Left ventricle myocardium inferior (tissue), 1 donor: ENCODE measurements at places on chromosomes 11 and 22. TPM values are rescaled to one million over a fixed set of nuclear protein-coding genes. Genes with fewer than 3 reads are reported as not detected.

OR8K1 gene
- not detected for total RNA-seq

UBE2L3 gene
- 54.5 TPM for total RNA-seq

- no peak for DNase-seq
- H3K4me3 ChIP-seq = no peak overlapping the region
- no peaks in the 10 kb centered on the region for H3K36me3 ChIP-seq
- no peaks in the 10 kb centered on the region for H3K4me1 ChIP-seq
These were observed 769.1 kb upstream of the LUZP2 start for GRCh38 chr11:23727794-23728193.

OR2D2 gene
- not detected for total RNA-seq

OSBP2 gene
- 22.2 TPM for total RNA-seq

TP53I11 gene
- 39.4 TPM for total RNA-seq

DNA sequence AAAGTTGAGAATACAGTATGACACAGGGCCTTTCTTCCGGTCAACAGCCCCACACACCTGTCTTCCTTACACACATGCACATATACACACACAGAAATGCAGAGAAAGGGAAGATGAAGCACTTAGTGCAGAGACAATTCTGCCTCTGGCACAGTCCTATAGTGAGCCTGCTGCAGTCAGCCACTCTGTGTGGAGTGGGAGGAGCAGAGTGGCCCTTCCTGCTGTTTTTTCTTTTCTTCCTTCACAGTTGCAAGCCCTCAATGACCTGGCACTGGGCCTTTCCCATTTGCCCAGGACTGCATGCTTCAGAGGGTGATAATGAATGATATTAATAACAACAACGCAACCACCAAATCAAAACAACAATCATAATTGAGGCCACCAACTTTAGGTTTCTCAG is 527.0 kb upstream of the B3GAT1 start:
- no peak overlapping the region for H3K4me3 ChIP-seq
- peaks cover 20% of the 10 kb centered on the region for H3K27me3 ChIP-seq
- H3K4me1 ChIP-seq = peaks cover 14% of the 10 kb centered on the region

- DNase-seq = no peak
- H3K4me3 ChIP-seq = peak within 1 kb of the TSS; percentile 89
- no peaks in the 10 kb centered on the region for H3K27me3 ChIP-seq
- H3K27ac ChIP-seq = peak within 1 kb of the TSS; percentile 98
- peaks cover 45% of the 10 kb centered on the region for H3K4me1 ChIP-seq
These were observed at the start of gene SRSF8 for GRCh38 chr11:95066716-95067038. SRSF8 (plus strand) TSS chr11:95066919; CDS start chr11:95067227, 308 bp downstream.

DNA sequence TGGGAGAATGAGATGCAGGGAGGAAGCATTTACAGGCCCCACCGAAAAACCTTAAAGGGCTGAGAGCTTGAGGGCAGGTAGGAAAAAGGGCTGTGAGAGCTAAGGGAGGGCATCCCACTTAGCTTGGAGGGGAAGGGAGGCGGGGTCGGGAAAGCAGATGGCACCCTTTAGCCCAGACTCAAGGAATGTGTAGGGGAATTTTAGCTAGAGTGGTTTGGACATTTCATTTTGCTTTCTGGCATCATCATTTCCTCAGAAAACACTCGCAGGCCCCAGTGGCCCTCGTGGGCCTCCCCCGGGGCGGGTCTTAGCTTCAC is 846 bp upstream of the STIM1 start:
- no peak for DNase-seq
- H3K27ac ChIP-seq = peak overlapping the region; percentile 96
- H3K36me3 ChIP-seq = no peaks in the 10 kb centered on the region
- H3K4me3 ChIP-seq = peak overlapping the region; percentile 92
- H3K27me3 ChIP-seq = peaks cover 24% of the 10 kb centered on the region

DNA sequence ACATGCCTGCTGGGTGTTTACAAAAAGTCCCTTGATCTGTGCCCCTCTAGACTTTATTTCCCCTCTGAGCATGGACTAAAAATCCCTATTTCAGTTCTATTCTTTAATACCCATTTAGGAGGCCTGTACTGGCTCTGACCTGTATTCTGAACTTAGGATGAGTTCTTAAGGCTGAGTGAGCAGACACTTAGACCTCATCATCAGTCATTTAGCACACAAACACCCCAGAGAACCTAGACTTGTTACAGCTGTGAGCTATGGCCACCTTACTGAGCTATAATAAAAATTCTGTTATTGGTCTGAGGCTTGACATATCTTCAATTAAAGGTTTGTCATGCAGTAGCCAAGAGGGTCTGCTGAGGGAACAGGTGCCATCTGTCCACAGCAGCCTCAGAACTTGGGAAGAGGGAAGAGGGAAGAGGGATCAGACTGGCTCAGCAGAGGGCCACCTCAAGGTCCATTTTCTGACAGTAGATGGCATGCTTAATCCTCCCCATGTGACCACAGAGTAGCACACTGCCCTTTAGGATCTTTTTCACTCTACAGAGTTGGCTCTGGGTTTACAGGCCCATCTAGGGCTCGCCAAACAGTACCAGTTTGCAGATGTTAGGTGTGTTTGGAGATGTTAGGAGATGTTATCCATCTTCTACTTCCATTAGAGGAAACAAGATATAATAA is 30.2 kb upstream of the RRM1 start:
- H3K4me3 ChIP-seq = no peak overlapping the region
- no peak overlapping the region for H3K27ac ChIP-seq
- no peak for DNase-seq
- peaks cover 15% of the 10 kb centered on the region for H3K36me3 ChIP-seq
- peaks cover 35% of the 10 kb centered on the region for H3K4me1 ChIP-seq

OR52I1 gene
- total RNA-seq = not detected

- no peaks in the 10 kb centered on the region for H3K36me3 ChIP-seq
- no peaks in the 10 kb centered on the region for H3K27me3 ChIP-seq
- H3K27ac ChIP-seq = peak overlapping the region; percentile 99
- peaks cover 78% of the 10 kb centered on the region for H3K4me1 ChIP-seq
- DNase-seq = peak; percentile 62
- peak overlapping the region; percentile 100 for H3K4me3 ChIP-seq
These were observed 1.6 kb downstream of the CD81 start for GRCh38 chr11:2378527-2379210.

- no peaks in the 10 kb centered on the region for H3K36me3 ChIP-seq
- peaks cover 37% of the 10 kb centered on the region for H3K4me1 ChIP-seq
- no peak for DNase-seq
- H3K27me3 ChIP-seq = no peaks in the 10 kb centered on the region
These were observed 152.5 kb downstream of the CCDC34 start for GRCh38 chr11:27210531-27210930.

- peaks cover 40% of the 10 kb centered on the region for H3K36me3 ChIP-seq
- H3K27ac ChIP-seq = no peak overlapping the region
- peaks cover 19% of the 10 kb centered on the region for H3K4me1 ChIP-seq
These were observed 96.9 kb downstream of the MTMR3 start for GRCh38 chr22:29979777-29980321.

GGT5 gene
- total RNA-seq = 21.1 TPM

FXYD6 gene
- total RNA-seq = 30.2 TPM

MUC5B gene
- total RNA-seq = not detected

NXPE1 gene
- total RNA-seq = not detected

CARD18 gene
- total RNA-seq = 0.63 TPM

GLYATL1 gene
- total RNA-seq = not detected

EHF gene
- 1.6 TPM for total RNA-seq

MAP6 gene
- total RNA-seq = 5.7 TPM

DNA sequence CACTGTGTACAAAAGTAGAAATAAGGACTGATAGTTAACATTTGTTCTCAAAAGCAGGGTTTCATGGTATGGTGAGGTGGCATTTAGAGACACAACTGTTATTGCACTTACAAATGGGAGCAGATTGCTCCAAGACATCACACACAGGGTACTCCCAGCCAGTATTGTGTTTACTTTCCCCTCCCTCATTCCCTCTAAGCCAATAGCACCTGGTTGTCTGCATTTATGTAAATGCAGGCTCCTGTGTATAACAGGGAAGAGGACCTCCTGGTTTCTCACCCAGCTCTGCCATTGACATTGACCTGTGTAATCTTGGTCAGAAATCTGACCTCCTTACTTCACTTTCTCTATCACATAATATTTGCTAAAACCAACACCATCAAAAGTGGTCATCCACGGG is 154.4 kb downstream of the NAV2 start:
- no peak overlapping the region for H3K4me3 ChIP-seq
- no peaks in the 10 kb centered on the region for H3K36me3 ChIP-seq
- peaks cover 75% of the 10 kb centered on the region for H3K4me1 ChIP-seq
- no peaks in the 10 kb centered on the region for H3K27me3 ChIP-seq

GRCh38 chr11:37506531-37506930 is 908.5 kb upstream of the RAG2 start:
- no peak overlapping the region for H3K27ac ChIP-seq
- H3K27me3 ChIP-seq = no peaks in the 10 kb centered on the region
- H3K4me1 ChIP-seq = no peaks in the 10 kb centered on the region
- no peak overlapping the region for H3K4me3 ChIP-seq

DNA sequence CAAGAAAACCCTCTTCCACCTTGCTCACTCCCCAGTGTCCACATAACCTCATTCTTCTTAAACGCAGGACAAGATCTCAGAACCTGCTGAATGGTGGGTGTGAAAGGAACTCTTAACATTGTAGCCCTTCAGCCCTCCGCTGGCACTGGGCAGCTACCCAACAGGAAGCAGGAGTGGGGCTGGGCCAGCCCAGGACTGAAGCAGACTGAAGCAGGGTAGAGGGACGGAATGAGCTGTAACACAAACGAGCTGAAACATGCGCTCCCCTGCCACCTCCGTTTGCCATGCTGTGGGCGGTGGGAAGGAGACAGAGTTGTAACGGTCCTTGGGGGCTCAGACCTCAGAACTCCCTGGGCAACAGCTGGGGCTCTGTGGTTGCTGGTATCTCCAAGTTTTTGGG is 23.6 kb downstream of the NPAT start:
- peaks cover 14% of the 10 kb centered on the region for H3K4me1 ChIP-seq
- no peak overlapping the region for H3K27ac ChIP-seq
- H3K36me3 ChIP-seq = peaks cover 28% of the 10 kb centered on the region
- no peak overlapping the region for H3K4me3 ChIP-seq

GRCh38 chr11:86717817-86718501 is 45.5 kb upstream of the ME3 start:
- H3K36me3 ChIP-seq = no peaks in the 10 kb centered on the region
- DNase-seq = no peak

GRCh38 chr22:22865311-22866072 is 22.1 kb upstream of the IGLL5 start:
- peaks cover 11% of the 10 kb centered on the region for H3K4me1 ChIP-seq
- no peaks in the 10 kb centered on the region for H3K36me3 ChIP-seq
- DNase-seq = no peak

DNA sequence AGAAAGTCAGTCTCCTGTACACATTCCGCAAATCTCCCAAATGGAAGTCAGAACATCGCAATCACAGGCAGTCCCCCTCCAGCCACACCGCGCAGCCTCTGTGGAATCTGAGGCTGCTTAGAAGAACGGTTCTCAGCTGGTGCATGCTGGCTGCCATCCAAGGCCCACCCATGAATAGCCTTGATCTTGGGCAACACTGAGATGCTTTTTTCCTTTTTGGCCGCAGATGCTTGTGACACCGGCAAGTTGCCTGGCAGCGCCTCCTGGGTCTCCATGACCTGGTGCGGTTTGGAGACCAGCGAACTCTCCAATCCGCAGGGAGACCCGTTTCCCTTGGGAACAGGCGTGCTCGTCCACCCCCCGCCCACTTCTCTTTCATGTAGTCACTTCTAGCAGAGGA is 26.3 kb upstream of the PHF21B start:
- peaks cover 84% of the 10 kb centered on the region for H3K27me3 ChIP-seq
- H3K4me1 ChIP-seq = no peaks in the 10 kb centered on the region
- DNase-seq = no peak
- no peak overlapping the region for H3K4me3 ChIP-seq
- H3K27ac ChIP-seq = no peak overlapping the region

OR51G2 gene
- total RNA-seq = not detected

DNA sequence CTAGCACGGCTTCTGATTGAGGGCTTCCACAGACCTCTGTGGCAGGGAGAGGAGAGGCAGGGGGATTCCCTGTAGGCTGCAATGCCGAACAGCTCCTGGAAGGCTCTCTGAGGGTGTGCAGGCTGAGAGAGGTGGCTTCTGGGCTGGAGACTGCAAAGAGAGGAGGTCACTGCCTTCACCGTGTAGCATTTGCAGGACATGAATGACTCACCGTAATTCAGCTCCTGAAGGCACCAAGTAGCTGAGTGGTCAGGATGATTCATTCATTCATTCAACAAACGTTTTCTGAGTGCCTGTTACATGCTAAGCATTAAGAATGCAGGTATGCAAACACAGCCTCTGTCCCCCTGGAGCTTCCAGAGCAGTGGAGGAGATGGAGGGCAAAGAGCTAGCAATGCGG is 18.0 kb upstream of the EIF3D start:
- no peaks in the 10 kb centered on the region for H3K4me1 ChIP-seq
- H3K36me3 ChIP-seq = no peaks in the 10 kb centered on the region
- no peak overlapping the region for H3K27ac ChIP-seq
- H3K4me3 ChIP-seq = no peak overlapping the region
- DNase-seq = no peak

OR5P2 gene
- total RNA-seq = not detected

GRCh38 chr11:114073007-114073827 is 13.7 kb downstream of the ZBTB16 start:
- no peaks in the 10 kb centered on the region for H3K27me3 ChIP-seq
- peaks cover 98% of the 10 kb centered on the region for H3K4me1 ChIP-seq
- H3K4me3 ChIP-seq = peak overlapping the region; percentile 49
- peak overlapping the region; percentile 90 for H3K27ac ChIP-seq

DNA sequence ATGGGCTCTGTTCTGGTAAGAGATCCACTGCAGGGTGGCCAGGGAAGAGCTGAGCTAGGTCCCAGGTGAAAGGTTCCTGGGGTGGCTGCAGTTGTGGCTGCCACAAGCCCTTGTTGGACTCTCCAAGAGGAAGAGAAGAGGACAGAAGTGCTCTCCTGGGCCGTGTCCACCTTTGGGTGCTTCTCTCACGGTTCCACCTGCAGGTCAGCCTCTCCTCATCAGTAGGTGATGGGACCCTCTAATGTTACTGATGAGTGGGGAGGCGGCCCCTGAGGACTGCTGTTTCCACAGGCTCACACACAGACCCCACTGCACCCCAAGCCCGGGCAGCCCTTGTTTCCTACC is 804.9 kb downstream of the BRD1 start:
- no peak overlapping the region for H3K27ac ChIP-seq
- no peak for DNase-seq
- H3K36me3 ChIP-seq = no peaks in the 10 kb centered on the region
- H3K27me3 ChIP-seq = peaks cover 70% of the 10 kb centered on the region

DNA sequence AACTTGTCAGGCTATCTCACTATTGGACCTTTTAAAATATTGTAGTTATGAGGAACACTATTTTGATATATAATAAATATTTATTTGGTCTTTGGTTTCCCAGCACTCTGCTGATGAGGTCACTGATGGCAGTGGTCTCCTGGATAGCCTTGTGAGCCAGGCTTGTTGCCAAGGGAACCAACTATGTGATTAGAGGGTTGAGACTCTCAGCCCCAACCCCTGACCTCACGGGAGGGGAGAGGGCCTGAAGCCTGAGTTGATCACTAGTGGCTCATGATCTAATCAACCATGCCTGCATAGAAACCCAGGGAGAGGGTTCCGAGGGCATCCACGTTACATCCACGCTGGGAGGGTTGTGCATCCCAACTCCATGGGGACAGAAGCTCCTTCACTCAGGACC is 10.8 kb downstream of the PANX1 start:
- no peak overlapping the region for H3K27ac ChIP-seq
- DNase-seq = no peak
- no peaks in the 10 kb centered on the region for H3K36me3 ChIP-seq
- H3K4me3 ChIP-seq = no peak overlapping the region
- peaks cover 78% of the 10 kb centered on the region for H3K4me1 ChIP-seq

GRCh38 chr11:8593455-8593854 is 573 bp downstream of the STK33 start:
- peak overlapping the region; percentile 77 for H3K4me3 ChIP-seq

PIWIL4 gene
- 0.66 TPM for total RNA-seq

- no peak for DNase-seq
- H3K27ac ChIP-seq = no peak overlapping the region
- peaks cover 71% of the 10 kb centered on the region for H3K36me3 ChIP-seq
- no peaks in the 10 kb centered on the region for H3K27me3 ChIP-seq
- H3K4me3 ChIP-seq = no peak overlapping the region
These were observed 11.7 kb downstream of the FADS1 start for GRCh38 chr11:61805146-61805545.
